Left renal pelvis (tissue), 4 donors: ENCODE measurements at places on chromosomes 16 and 17. TPM values are rescaled to one million over a fixed set of nuclear protein-coding genes. Genes with fewer than 3 reads are reported as not detected.

- DNase-seq = no peak
These were observed 35.0 kb downstream of the USP32 start for GRCh38 chr17:60356940-60357339.

RAMP2 gene
- 92.1 TPM for polyA plus RNA-seq

- DNase-seq = no peak
These were observed 17.5 kb downstream of the ALOX15B start for GRCh38 chr17:8056232-8056975.

DNA sequence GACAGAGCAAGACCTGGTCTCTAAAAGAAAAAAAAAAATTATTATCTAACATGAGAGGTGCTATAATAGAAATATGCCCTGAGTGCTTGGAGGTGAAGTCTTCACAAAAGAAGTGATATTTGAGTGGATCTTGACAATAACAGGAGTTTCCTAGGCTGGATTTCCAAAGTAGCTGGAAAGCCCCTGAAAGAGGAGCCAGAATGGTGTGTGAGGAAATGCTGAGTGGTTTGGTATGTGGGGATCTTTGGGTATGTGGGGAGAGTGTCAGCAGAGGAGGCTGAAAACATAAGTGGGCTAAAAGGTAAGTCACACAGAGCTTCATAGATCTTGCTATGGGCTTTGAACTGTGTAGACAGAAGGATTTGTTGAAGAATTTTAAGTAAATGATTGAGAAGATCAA is 100.1 kb downstream of the YPEL2 start:
- DNase-seq = no peak

DNA sequence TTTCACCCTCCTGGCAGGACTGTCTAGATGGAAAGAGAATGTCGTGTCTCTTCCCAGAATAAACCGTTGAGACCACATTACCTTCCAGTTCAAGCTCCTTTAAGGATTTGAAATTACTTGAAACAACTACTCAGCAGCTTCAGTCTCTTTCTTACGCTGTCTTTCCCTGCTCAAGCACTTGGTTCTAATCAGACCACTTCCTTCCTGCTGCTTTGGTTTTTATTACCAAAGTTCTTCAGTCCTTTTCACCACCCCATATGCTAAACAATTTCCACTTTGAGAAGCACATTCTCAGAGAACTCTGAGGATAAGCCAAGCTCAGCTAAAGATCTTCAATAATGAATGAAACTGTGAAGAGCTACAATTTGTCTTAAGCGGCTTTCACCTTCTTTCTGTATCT is 105.4 kb downstream of the STX8 start:
- no peak for DNase-seq

GRCh38 chr16:51556694-51557340 is 405.7 kb upstream of the SALL1 start:
- peak; percentile 46 for DNase-seq

GRCh38 chr17:7560172-7561027 is 1.3 kb upstream of the SENP3 start:
- DNase-seq = no peak
